ENCODE measurements at places on chromosomes 12 and 14. TPM values are rescaled to one million over a fixed set of nuclear protein-coding genes. Genes with fewer than 3 reads are reported as not detected.

DNA sequence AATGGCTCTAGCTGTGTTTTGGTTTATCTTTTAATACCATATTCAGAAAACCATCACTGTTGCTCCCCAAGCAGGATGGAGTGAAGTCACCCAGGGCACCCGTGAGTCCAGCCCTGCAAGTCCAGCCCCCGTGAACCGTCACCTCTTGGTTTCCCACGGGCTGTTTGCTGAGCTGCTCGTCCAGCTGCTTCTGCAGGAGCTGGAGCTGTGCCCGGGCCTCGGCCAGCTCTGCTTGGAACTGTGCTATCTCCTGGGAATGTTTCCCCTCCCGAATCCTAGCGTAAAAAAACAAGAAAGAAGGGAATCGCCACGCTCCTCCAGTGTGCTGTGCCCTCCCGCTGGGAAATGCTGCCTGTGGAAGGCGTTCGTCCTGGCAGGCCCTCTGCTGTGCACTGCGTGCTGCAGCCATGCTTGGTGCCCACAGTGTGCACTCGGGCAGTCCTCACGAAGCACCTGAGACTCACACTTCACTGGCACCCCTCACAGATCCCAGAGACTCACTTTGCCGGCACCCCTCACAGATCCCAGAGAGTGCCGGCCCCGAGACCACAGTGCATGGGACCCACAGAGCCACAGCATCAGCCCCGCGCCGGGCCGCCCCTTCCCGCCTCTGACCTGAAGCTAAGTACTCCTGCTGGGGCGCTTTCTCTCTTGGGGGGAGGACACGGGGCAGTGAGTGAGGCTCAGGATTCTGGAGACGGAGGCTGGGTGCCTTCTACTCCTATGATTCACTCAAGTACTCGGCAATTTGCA is 15.4 kb upstream of the ANKLE2 start:
- H3K4me1 ChIP-seq = no peaks in the 10 kb centered on the region
- H3K27ac ChIP-seq = no peak overlapping the region
- H3K36me3 ChIP-seq = peaks cover 48% of the 10 kb centered on the region
- DNase-seq = no peak
- no peaks in the 10 kb centered on the region for H3K27me3 ChIP-seq

DNA sequence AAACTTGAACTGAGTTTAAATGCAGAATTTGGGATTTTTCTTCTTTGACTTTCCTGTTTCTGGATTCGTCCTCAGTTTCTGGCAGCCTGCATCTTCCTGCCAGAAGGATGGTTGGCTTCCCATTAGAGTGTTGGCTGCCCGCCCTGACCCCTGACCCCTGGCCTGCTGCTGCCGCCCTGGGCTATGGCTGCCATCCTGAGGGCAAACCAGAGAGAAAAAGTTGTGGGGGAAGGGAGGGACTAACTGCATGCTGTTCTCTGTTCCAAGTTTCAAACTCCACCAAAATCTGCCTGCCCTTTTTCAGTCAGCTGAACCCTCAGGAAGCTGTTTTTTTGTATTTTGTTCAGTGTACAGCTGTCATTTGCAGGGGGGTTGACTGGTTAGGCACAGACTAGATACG is 48.4 kb downstream of the FNTB start:
- peaks cover 18% of the 10 kb centered on the region for H3K36me3 ChIP-seq
- no peak overlapping the region for H3K4me3 ChIP-seq
- H3K27me3 ChIP-seq = no peaks in the 10 kb centered on the region
- DNase-seq = no peak
- no peaks in the 10 kb centered on the region for H3K4me1 ChIP-seq
- no peak overlapping the region for H3K27ac ChIP-seq

GRCh38 chr12:26805401-26805971 is 27.5 kb downstream of the ITPR2 start:
- no peak for DNase-seq
- peak overlapping the region; percentile 4 for H3K27ac ChIP-seq
- H3K4me1 ChIP-seq = peaks cover 6% of the 10 kb centered on the region
- no peaks in the 10 kb centered on the region for H3K27me3 ChIP-seq
- H3K36me3 ChIP-seq = no peaks in the 10 kb centered on the region

Gene KCNC2
- total RNA-seq = not detected

DNA sequence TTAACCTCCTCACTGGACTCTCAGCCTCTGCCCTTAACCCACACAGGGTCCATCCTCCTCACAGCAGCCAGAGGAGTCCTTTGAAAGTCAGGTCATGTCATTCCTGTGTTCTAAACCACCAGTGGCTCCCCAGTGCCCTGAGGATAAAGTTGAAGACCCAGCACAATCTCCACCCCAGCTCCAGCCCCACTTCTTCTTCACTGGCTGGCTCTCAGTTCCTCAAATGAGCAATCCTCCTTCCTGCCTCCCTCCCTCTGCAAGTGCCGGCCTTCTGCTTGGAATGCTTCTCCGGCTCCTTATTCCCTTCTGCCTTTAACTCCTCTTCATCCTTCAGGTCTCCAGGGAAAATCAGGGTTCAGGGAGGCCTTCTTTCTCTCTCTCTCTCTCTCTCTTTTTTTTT is 32.0 kb upstream of the SPPL3 start:
- no peak for DNase-seq
- no peak overlapping the region for H3K4me3 ChIP-seq

Gene BRF1
- 23.9 TPM for total RNA-seq

Gene GLT1D1
- 1.5 TPM for total RNA-seq

DNA sequence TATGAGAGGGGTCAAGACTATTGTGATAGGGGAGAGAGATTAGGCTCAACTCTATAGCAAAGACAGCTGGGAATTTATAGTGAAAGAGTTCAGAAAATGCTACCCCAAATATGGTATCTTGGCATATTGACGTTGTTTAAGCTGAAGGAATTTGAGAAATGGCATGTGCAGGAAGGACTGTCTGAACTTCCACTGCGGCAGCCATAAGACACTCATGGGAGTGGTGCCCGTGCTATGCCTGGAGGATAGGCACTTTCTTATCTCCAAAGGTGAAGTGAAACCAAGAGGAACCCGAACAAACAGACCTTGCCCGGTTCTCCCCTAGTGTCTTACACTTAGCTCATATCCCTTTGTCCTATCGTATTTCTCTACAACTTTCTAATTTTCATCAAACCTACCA is 390.3 kb downstream of the TMTC2 start:
- peaks cover 20% of the 10 kb centered on the region for H3K4me1 ChIP-seq
- no peak overlapping the region for H3K27ac ChIP-seq
- DNase-seq = no peak
- no peaks in the 10 kb centered on the region for H3K27me3 ChIP-seq
- H3K4me3 ChIP-seq = no peak overlapping the region
